ENCODE measurements at places on chromosomes 4 and X. TPM values are rescaled to one million over a fixed set of nuclear protein-coding genes. Genes with fewer than 3 reads are reported as not detected.

The TRIM2 gene
- polyA plus RNA-seq, result 0.76 TPM

The NALF2 gene
- polyA plus RNA-seq, result not detected

The FLNA gene
- 219 TPM for polyA plus RNA-seq

The KCND1 gene
- not detected for polyA plus RNA-seq

The CMC4 gene
- 11.1 TPM for polyA plus RNA-seq

The NUP62CL gene
- 0.09 TPM for polyA plus RNA-seq

DNA sequence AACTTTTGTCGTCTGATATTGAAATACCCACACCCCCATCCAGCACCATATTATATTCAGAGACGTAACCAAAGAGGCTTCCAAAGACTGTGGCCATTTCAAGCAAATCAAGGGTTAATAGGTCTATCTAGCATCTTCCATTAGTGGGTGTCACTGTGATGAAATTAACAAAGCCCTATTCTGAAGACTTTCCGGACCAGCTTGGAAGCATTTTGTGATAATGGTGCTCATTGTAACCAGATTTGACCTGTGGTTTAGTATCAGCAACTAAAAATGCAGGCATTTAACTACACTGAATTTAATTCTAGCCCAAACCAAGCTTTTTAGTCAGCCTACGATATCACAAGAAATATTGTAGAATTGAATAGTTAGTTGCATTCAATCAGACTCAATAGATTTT, 309.7 kb upstream of the TENM3 start:
- H3K27me3 ChIP-seq, result no peaks in the 10 kb centered on the region
- H3K27ac ChIP-seq, result no peak overlapping the region
- no peaks in the 10 kb centered on the region for H3K36me3 ChIP-seq
- no peaks in the 10 kb centered on the region for H3K4me1 ChIP-seq

- no peak overlapping the region for H3K27ac ChIP-seq
- no peaks in the 10 kb centered on the region for H3K4me1 ChIP-seq
- no peak for DNase-seq
- H3K36me3 ChIP-seq, result no peaks in the 10 kb centered on the region
- peaks cover 9% of the 10 kb centered on the region for H3K27me3 ChIP-seq
Observed at GRCh38 chr4:111639876-111640275, 505.4 kb upstream of the FAM241A start.

DNA sequence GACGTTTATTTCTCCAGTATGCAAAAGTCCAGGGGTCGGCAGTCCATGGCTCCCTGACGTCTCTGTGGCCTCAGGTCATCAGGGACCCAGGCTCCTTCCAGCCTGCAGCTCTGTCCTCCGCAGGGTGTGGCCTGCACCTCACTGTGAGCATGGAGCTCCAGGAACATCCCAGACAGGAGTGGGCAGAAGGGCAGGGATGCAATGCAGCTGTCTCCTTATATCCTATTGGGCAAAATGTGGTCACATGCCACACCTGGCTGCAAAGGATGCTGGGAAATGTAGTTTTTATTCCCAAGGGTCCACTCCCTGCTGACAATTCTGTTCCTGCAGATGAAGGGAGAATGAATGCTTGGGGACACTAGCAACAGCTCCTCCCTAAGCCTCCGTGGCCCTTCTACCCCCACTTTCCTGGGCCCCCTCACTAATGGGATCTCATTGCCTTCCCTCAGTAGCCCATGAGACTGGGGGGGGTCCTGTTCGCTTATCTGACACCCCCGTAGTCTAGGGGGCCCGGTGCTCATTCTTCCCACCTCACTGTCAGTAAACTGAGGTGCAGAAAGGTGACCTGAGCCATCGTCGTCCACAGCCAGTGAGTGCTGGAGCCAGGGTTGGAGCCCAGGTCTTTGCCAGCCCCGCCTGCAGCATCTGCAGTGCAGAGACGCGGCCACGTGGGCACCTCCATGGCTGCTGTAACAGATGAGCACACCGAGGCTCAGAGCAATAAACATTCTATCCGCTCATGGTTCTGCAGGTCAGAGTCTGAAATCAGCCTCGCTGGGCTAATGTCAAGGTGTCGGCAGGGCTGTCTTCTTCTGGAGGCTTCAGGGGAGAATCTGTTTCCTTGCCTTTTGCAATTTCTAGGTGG, 5.9 kb upstream of the GRPEL1 start:
- H3K27ac ChIP-seq, result no peak overlapping the region
- H3K36me3 ChIP-seq, result no peaks in the 10 kb centered on the region
- H3K4me3 ChIP-seq, result no peak overlapping the region
- peak; percentile 36 for DNase-seq

GRCh38 chrX:39757971-39758370, 339.8 kb downstream of the BCOR start:
- no peaks in the 10 kb centered on the region for H3K36me3 ChIP-seq

- no peaks in the 10 kb centered on the region for H3K27me3 ChIP-seq
- H3K27ac ChIP-seq, result no peak overlapping the region
- no peak for DNase-seq
- no peaks in the 10 kb centered on the region for H3K36me3 ChIP-seq
- peaks cover 33% of the 10 kb centered on the region for H3K4me1 ChIP-seq
Observed at GRCh38 chr4:22596409-22596808, 80.5 kb upstream of the ADGRA3 start.

DNA sequence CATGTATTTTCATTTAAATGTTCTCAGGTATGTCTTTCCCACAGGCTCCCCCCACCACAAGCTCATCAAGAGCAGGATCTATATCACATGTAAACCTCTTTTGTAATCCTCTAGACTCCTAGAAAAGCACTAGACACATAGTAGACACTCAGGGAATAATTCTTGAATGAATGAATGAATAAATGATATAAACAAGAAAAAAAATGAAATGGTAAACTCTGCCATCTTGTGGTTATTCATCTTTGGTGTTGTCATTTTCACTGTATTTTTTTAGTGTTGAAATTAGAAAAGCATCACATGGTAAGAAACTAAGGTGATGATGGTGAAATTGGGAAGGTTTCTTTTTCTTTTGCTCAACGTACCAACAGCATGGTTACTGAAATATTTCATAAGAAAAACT, 34.2 kb upstream of the C1GALT1C1 start:
- no peaks in the 10 kb centered on the region for H3K36me3 ChIP-seq
- no peaks in the 10 kb centered on the region for H3K4me1 ChIP-seq
- H3K27me3 ChIP-seq, result no peaks in the 10 kb centered on the region
- H3K4me3 ChIP-seq, result no peak overlapping the region

DNA sequence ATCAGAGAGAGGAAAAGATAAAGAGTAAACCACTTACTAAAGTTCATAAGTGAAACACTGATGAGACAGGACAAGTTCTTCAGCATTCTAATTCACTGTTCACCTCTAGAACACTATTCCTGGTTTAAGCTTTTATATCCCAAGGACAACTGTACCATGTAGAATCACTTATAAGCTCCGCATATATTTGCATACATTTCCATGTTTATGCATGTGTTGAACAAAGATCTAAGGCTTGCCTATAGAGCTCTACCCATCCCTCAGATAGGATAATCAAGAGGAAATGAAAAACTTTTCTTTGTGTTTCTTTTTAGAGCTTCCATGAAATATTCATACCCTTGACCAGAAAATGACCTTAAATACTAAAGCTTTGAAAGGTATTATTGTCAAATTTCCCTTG, 156.9 kb upstream of the BMP3 start:
- H3K4me1 ChIP-seq, result no peaks in the 10 kb centered on the region
- DNase-seq, result no peak
- no peaks in the 10 kb centered on the region for H3K36me3 ChIP-seq
- H3K27ac ChIP-seq, result no peak overlapping the region
- H3K4me3 ChIP-seq, result no peak overlapping the region
- no peaks in the 10 kb centered on the region for H3K27me3 ChIP-seq

DNA sequence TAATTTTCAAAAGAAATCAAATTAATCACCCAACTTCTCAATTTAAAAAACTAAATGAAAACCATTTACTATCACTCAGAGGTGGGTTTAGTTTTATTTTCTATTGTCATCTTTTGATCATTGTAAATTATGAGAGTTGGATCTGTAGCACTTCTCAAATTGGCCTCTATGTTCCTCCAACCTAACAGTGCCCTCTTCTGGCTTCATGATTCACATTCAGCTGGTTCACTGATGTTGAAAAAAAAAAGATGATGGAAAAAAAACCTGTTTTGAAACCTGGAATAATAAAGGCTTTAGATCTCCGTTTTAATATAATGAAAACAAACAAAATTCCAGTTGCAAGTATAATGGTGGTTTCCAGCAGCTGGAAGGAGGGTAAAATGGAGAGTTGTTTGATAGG, 2.4 kb upstream of the NBDY start:
- no peaks in the 10 kb centered on the region for H3K27me3 ChIP-seq
- H3K36me3 ChIP-seq, result no peaks in the 10 kb centered on the region
- no peak overlapping the region for H3K27ac ChIP-seq
- DNase-seq, result peak; percentile 16

DNA sequence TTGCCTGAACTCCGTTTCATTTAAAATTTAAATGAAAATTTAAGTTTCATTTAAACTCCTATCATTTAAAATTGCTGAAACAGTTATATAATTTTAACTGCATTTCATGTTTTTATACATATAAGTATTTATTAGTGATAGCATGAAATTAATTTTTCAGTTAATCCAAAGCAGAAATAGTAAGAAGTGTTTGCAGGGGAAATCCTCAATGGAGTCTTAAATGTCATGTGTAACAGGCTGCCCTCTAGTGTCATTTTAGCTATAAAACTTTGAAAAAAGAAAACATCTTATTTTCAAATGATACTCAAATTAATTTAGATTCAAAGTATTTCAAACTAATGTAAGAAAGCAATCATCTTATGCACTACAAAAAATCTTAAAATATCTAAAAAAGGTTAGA, 27.2 kb downstream of the TAPT1 start:
- no peak for DNase-seq
- peaks cover 21% of the 10 kb centered on the region for H3K36me3 ChIP-seq
- peaks cover 17% of the 10 kb centered on the region for H3K4me1 ChIP-seq
- H3K27ac ChIP-seq, result no peak overlapping the region

DNA sequence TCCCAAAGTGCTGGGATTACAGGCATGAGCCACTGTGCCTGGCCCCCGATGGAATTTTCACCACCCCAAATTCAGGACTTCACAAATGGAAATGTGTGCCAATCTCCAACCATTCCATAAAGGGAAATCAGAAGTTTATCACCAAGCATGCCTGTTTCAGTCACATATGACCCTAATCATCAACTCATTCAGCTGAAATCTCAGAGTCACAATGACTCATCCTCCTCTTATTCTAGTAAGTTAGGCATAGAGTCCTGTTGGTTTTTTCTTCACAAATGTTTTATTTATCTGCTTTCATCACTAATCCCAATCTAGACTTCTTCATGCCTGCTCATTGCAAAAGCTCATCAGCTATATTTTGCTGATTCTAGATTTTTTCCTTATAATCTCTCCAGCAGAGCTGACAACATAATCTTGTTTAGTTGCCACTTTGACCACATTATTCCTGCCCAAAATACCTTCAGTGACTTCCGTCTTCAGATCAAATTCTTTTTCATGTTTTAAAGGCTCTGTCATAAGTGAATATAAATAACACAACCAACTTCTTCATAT, 83.3 kb downstream of the SLC7A11 start:
- no peaks in the 10 kb centered on the region for H3K36me3 ChIP-seq
- H3K27me3 ChIP-seq, result no peaks in the 10 kb centered on the region
- H3K4me3 ChIP-seq, result no peak overlapping the region
- no peak for DNase-seq
- H3K27ac ChIP-seq, result no peak overlapping the region

DNA sequence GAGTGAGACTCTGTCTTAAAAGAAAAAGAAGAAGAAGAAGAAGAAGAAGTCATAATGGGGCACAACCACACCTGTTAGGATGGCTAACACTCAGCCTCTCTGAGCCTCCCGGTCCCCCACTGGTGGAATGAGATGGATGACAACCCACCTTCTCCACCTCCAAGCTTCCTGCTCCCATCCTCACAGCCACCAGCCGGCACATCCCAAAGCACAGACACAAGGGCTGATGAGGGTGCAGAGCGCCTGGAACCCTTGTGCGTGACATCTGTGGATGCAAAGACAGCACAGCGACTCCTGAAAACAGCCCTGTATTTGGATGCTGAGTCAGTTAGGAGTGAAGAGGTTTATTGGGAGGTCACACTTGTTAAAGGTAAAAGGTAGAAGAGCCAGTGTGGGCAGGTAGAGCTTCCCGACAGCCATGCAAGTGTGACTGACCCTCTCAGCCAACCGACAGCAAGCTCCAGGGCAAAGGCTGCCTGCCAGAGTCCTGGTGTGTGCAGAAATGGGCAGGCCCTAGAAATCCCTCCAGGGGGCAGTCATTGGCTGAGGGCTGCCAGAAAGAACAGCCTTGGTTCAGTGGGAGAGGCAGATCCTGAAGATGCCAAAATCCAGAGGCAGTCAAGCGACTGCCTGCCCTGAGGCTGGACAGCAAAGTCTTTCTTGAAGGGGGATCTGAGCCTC, 26.6 kb upstream of the MAN2B2 start:
- no peaks in the 10 kb centered on the region for H3K4me1 ChIP-seq
- no peak for DNase-seq
- no peak overlapping the region for H3K27ac ChIP-seq
- H3K4me3 ChIP-seq, result no peak overlapping the region
- H3K36me3 ChIP-seq, result no peaks in the 10 kb centered on the region

DNA sequence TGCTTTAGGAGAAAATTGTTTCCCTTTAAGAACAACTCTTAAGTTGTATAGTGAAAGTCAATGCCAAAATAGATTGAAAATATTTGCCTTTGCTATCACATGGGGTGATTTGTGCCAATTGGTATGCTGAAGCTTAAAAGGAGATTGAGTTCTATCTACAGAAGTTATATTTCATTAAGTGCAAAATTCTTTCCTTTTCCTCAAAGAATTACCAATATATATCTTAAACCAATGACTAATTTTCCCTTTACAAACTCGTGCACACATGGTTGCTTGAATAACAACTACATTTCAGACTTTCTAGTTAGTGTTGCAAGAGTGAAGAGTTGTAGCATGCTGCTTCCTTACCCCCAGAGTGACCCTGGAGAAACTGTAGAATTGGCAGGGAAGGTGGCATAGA, 990.0 kb upstream of the PABPC4L start:
- DNase-seq, result no peak
- no peak overlapping the region for H3K4me3 ChIP-seq
- no peaks in the 10 kb centered on the region for H3K27me3 ChIP-seq
- no peaks in the 10 kb centered on the region for H3K36me3 ChIP-seq
- no peak overlapping the region for H3K27ac ChIP-seq
- no peaks in the 10 kb centered on the region for H3K4me1 ChIP-seq

- H3K27me3 ChIP-seq, result no peaks in the 10 kb centered on the region
- no peaks in the 10 kb centered on the region for H3K36me3 ChIP-seq
- no peak overlapping the region for H3K4me3 ChIP-seq
- no peak overlapping the region for H3K27ac ChIP-seq
- no peaks in the 10 kb centered on the region for H3K4me1 ChIP-seq
- no peak for DNase-seq
Observed at GRCh38 chr4:1615786-1616556, 68.1 kb downstream of the FAM53A start.
